Spleen (tissue), 13 donors: ENCODE measurements at places on chromosomes 4 and X. TPM values are rescaled to one million over a fixed set of nuclear protein-coding genes. Genes with fewer than 3 reads are reported as not detected.

DNA sequence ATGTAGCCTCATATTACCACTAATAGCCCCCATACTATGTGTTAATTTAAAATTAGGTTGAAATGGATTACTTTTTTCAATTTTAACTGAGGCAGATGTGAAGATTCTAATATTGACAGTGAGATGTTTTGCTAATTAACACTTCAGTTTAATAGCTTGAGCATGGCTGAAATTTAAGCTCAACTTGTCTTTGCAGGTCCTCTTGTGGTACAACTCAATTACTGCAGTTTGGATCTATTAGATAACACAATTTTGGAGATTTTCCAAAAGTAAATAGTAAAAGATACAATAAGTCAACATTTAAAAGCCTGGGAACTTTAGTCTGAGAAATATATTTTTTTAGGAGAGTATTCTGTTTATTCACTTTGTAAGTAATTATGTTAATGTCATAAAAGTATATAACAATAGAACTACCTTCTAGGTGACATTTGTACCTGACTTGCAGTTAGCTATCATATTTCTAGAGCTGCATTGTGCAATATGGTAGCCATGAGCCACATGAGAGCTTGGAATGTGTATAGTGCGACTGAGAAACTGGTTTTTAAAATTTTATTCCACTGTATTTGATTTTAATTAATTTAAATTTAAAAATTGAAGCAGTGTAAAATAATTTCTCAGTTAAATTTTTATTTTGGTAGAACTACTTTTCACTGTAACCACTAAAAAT, 73.1 kb upstream of the FMR1 start:
- DNase-seq, result no peak

- DNase-seq, result no peak
Observed at GRCh38 chrX:116230130-116230898, 59.8 kb downstream of the AGTR2 start.

DNA sequence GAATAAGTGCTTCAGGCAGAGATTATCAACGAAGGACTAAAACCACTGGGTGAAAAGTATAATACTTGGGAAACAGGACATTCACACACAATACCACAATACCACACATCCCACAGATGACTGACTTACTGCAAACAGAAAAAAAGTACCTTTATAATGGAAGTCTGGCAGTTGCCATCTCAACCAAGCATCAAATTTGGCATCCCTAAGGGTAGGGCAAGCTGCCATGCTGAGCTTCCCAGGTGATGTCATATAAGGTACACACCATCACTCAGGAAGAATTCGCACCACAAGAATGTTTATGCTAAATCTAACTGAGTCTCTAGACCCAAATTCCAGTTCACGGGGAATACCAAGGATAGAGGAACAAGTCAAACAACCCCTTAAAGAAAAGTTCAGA, 9.1 kb downstream of the QDPR start:
- no peak for DNase-seq

DNA sequence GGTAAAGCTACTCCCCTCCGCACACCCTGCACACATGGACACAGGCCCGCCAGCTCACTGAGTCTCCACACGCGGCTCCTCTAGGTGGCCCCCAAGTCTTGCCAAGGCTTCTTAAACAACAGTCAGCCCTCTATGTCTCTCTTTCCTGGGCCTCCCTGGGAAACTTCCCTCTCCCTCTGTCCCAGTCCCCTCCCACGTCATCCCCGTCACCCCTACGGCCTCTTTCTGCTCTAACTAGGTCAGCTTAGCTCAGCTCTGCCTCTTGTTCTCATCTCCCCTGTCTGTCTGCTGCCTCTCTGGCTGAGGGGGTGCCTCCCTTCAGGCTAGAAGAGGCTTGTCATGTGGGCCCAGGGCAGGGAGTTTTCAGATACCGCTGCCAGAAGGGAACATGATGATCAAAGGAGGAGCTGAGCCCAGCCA, 38.8 kb downstream of the SEPTIN6 start:
- DNase-seq, result no peak

DNA sequence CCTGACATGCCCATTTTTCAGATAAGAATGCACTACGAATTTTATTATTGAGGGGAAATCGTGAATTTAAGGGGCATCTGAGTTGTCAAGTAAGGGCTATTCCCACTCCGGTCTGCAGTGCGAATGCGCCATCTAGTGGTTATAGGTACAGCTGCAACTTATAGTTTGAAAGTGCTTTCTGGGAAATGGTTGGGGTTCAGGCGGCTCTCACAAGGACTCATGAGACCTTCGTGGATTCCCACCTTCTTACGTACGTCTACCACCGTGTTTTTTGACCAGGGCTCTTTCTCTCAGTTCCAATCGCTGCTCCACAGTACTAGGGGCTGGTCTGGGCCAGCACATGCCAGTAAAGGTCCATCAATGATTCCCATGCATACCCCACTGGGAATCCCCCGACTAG, 12.3 kb downstream of the MSL3 start:
- peak; percentile 81 for DNase-seq

DNA sequence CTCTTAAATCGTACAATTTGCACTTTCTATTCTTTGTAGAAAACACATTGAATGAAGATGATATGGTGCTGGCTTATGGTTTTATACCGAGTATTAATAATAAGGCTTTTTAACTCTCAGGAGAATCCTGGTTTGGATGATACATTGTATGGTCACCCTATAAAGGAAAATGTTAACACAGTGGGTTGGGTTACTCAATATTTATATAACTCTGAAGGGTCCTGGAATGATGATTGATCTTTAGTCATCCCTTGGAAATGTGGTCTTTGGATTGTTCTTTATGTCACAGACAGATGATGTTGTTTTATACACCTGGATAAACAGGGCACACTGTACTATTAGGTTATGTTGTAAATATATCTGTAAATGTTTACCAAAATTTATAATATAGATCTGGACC, 496.2 kb upstream of the NDST4 start:
- DNase-seq, result no peak

DNA sequence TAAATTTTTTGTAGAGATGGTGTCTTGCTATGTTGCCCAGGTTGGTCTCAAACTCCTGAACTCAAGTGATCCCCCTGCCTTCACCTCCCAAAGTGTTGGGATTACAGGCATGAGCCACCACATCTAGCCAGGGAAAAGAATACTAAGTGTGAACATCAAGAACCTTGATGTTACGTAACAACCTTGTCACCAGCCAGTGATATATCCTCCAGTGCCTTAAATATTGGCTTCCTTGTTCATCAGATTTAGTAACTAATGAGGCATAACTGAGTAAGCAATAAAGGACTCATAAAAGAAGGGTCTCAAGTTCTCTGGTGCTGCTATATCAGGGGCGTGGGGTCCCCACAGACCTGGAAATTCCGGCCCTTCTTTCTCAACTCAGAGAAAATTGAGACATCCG, 60.5 kb upstream of the ENPEP start:
- DNase-seq, result no peak

DNA sequence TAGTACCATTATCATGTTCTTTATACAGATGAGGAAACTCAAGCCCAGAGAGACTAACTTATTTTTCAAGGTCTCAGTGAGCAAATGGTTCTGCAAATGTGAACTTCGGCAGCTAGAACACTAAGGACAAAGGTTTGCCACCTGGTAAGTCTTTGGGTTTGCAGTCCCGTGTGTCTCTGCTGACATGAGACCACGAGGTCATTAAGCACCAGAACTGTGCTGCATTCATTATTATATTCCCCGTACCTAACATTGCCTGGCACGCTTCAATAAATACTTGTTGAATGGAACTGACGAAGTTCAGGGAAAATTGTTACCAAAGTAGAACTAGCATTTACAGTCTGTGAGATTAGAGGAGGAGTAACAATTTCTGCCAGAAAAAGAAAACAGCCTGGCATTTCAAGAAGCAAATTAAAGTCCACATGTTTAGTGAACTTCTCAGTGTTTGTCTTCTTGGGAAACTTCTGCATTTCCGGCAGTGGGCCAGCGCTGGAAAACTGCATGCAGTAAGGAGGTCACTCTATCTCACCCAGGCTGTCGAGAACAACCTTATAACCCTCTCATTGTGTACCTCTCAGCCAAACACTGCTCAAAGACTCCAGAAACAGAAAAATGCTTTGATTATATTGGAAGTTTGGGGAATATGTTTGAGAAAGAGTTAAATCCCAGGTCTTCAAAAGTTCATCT, 67.4 kb upstream of the CPEB2 start:
- DNase-seq, result no peak

GRCh38 chr4:8076023-8076422, 82.6 kb downstream of the ABLIM2 start:
- DNase-seq, result no peak

Gene DUSP21
- not detected for total RNA-seq

Gene GLRB
- not detected for total RNA-seq

Gene CXCR3
- 9.4 TPM for total RNA-seq

Gene FGB
- not detected for total RNA-seq
